Activated CD4-positive, alpha-beta memory T cell treated with anti-CD3 and anti-CD28 coated beads for 36 hours (primary cell): ENCODE measurements at places on chromosomes 5 and 9. TPM values are rescaled to one million over a fixed set of nuclear protein-coding genes. Genes with fewer than 3 reads are reported as not detected.

ANKRD31 gene
- total RNA-seq: 0.29 TPM

HRH2 gene
- total RNA-seq: 11.6 TPM

ADRA1B gene
- total RNA-seq: not detected

PDZD2 gene
- total RNA-seq: not detected

PHF24 gene
- 0.12 TPM for total RNA-seq

GAPT gene
- total RNA-seq: not detected

GABRA6 gene
- not detected for total RNA-seq

ELL2 gene
- total RNA-seq: 127 TPM

CCDC152 gene
- total RNA-seq: 6.2 TPM

SLC36A2 gene
- total RNA-seq: not detected

PCDHGA6 gene
- 0.10 TPM for total RNA-seq

MEGF10 gene
- not detected for total RNA-seq

SAXO1 gene
- total RNA-seq: not detected

TMOD1 gene
- total RNA-seq: 1.7 TPM

BOD1 gene
- 28.6 TPM for total RNA-seq

KIF12 gene
- not detected for total RNA-seq

LHX3 gene
- total RNA-seq: not detected

NR5A1 gene
- not detected for total RNA-seq

MLANA gene
- total RNA-seq: not detected

DBH gene
- total RNA-seq: not detected

SELENOP gene
- total RNA-seq: not detected

ENTPD2 gene
- not detected for total RNA-seq

GRCh38 chr9:3177146-3177761 is 333.4 kb upstream of the PUM3 start:
- DNase-seq: no peak

DNA sequence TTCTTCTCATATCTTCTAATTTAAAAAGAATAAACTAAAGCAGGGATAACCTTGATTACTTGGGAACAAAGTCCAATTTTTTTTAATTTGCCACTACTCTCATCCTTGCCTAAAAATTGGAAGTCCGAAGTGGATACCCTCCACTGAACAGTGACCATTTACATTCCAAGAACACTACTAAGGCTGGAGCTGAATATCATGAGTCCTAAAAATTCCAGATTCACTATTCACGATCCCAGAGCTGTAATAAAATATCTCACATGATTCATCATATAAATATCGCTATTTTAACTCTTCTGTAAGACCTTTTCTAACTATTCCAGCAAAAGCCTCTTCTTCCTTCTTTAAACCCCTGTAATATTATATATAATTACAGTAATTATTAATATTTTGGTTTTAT is 57.4 kb downstream of the ATPSCKMT start:
- no peak for DNase-seq

- DNase-seq: no peak
These were observed 424.8 kb upstream of the DMAC1 start for GRCh38 chr9:8224381-8224801.

GRCh38 chr9:5651246-5651645 is 22.3 kb downstream of the RIC1 start:
- no peak for DNase-seq

DNA sequence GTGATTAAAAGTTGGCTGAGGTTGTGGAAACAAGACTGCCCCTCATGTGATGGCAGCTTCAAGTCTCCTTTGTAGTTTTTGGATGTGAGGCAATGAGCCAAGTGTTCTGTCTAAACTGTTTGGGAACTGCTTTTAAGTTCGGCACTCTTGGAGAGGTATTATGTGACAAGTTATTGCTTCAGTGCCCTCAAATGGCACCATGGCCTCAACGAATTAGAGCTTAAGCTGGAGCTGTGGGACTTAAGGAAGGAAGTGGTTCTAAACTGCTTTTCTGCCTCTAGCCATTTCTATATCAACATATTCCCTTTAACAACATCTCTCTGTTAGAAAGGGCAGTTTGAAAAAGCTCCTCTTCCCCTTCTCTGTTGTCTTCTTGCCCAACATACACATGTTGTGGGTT is 227.7 kb downstream of the RFK start:
- no peak for DNase-seq

GRCh38 chr5:97231025-97231636 is 48.1 kb upstream of the RIOK2 start:
- peak; percentile 14 for DNase-seq

DNA sequence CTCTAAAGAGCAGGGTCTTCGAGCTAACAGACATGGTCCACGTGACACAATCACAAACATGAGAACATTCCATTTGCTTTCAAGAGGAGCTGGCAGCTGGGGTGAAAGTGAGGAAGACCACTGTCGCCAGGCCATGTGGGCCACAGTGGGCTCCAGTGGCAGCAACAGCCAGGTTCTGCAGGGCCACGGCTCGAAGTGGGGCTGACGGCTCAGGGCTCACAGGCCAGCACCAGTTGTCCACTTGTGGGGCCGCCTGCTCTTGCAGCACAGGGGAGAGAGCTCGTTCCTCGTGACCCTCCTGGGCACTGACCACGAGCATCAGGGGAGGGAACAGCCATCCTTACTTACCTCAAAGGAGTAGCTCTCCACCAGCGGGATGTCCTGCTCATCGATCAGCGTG is 2.0 kb downstream of the ZMYND19 start:
- no peak for DNase-seq

DNA sequence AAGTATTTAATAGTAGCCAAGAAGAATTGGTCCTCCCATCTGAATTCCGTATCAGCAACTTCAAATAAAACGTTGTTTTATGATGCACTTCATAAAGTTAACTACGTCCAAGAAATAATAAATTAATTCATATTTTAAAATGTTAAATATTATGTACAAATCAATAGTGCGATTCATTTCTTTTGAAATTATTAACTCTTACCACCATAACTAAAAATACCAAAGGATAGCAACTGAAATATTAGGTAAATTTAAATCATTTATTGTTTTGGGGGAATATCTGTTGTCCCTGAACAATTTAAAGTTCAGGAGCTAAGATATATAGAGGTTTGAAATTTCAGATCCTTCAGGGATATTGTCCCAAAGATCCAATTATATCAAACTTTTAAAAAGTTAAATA is at the start of gene OR2K2:
TSS of gene OR2K2 (minus strand) at position 101 of the 400 bp plus-strand sequence. CDS start 1,791 bp downstream, outside the sequence.
- DNase-seq: no peak

DNA sequence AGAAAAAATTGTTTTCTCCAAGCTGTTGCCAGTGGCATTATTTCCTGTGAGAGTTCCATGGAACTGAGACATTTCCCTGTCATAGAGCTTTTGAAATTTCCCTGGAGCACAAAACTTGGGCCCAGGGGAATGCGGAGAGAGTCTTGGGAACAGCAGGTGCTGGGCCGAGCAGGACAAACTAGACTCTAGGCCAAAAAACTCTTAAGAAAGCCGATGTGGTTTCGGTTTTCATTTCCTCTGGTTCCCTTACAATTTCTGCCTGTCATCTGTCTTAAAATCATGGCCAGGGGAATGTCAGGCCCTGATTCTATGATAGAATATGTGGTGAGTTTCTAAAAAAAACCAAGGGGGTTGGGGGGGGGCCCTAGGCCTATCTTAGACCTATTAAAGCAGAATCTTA is 4.6 kb downstream of the SLC35A4 start:
- DNase-seq: no peak

DNA sequence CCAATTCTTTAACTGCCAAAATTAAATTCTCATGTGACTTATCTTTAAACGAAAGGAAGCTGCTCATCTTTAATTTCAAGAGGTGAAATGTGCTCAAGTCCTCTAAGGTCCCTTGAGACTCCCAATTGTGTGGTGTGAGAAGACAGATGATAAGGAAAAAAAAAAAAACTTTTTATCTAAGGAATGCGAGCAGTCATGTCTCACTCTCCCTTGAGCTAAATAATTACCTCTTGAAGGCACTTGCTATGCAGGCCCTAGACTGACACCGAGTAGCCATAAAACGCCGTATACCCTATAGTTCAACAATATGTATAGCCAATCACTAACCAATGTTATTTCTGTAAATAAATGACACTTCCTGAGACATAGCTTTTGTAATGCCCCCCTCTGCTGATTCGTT is 1.5 kb upstream of the DTWD2 start:
- no peak for DNase-seq

- no peak for DNase-seq
These were observed 660.3 kb downstream of the TLR4 start for GRCh38 chr9:118364266-118365106.

GRCh38 chr5:36181774-36182173 is 29.9 kb downstream of the SKP2 start:
- DNase-seq: no peak

- DNase-seq: no peak
These were observed 1023.4 kb downstream of the TLE4 start for GRCh38 chr9:80595192-80595591.

DNA sequence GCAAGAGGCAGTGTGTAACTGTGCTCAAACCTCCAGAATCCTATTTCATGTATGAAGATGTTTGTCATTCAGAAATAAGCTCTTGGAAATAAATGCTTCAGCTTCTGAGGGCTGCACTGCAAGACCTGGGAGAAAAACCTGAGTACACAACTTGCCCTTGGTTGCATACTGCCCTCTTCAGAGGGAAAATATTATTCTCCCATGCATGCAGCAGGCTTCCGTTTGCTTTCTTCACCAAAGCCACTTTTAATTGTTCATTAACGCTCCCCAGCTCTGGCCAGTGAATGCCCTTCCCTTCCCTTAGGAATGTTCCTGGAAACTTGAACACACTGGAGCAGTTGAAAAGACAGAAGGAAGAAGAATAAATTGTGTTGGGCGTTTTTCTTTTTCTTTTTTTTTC is 2.5 kb upstream of the WHRN start:
- DNase-seq: peak; percentile 28

GRCh38 chr5:54049144-54049543 is 261.2 kb downstream of the ARL15 start:
- no peak for DNase-seq

DNA sequence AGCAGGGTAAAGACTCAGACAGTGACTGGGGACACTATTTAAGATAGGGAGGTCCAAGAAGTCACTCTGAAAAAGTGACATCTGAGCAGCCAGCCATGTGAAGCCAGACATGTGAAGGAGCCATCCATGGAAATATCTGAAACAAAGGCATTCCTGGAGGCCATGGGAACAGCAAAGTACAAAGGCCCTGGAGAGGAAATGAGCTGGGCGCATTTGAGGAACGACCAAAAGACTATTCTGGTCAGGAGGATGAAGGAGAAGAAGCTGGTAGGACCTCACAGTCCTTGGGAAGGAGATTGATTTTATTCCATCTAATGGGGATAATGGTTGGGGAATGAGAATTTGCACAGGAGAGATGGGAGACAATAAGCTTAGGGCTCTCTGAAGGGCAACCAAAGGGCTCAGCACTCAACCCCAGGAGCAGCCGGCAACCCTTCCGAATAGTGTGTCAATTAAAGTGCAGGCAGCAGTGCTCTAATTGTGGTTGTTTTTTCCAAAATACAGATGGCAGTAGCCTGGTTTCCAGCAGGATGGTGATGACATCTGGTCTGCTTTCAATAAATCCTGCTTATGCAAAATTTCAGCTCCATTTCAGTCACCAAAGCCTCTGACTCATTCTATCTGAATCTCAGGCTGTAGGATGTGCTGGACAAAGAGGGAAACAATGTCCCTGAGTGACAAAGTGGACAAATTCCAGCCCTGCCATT is 26.7 kb downstream of the FOXI1 start:
- DNase-seq: no peak

GRCh38 chr9:126581893-126582292 is 31.8 kb upstream of the LMX1B start:
- no peak for DNase-seq

GRCh38 chr5:181170237-181170825 is 22.9 kb downstream of the OR2V2 start:
- no peak for DNase-seq

DNA sequence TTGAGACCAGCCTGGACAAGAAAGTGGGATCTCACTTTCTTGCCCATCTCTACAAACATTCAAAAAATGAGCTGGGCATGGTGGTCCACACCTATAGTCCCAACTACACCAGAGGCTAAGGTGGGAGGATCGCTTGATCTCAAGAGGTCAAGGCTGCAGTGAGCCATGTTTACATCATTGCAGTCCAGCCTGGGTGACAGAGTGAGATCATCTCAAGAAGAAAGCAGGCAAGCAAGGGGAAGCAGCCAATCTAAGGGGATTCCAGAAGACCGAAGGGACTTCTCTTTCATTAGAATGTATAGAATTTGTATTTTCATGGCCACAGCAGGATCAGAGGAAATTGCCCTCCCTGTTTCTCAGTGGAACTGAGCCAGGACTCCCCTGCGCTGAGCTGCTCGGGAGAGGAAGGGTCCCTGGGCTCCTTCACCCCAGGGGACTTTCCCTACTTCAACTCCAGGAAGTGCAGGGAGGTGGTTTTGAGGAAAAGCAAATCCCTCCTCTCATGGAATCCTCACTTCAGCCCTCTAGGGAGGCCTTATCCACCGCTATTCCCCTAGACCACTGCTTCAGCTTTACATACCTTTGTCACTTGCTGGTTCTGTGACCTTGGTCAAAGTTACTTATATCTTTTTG is 12.1 kb downstream of the WWC1 start:
- no peak for DNase-seq

DNA sequence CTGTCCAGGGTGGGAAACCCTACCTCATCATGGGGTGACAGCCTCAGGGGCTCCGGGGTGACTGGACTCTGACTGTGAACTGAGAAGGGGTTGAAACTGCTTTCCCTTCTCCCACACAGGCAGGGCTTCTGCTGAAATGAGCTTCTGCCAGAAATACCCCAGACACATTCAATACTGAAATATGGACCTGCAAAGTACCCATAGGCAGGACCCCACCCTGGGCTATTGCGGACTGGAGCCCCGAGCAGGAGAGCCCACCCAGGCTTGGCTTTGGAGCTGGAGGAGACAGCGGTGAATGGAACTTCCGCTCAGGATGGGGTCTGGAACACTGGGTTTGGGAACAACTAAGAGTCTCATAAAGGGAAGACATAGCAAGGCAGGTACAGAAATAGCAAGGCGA is 37.5 kb downstream of the IRX2 start:
- DNase-seq: no peak

- DNase-seq: no peak
These were observed 641.6 kb downstream of the NR2F1-AS1 start for GRCh38 chr5:92939428-92939827.

- no peak for DNase-seq
These were observed 69.6 kb downstream of the MAN2A1 start for GRCh38 chr5:109759306-109759705.

DNA sequence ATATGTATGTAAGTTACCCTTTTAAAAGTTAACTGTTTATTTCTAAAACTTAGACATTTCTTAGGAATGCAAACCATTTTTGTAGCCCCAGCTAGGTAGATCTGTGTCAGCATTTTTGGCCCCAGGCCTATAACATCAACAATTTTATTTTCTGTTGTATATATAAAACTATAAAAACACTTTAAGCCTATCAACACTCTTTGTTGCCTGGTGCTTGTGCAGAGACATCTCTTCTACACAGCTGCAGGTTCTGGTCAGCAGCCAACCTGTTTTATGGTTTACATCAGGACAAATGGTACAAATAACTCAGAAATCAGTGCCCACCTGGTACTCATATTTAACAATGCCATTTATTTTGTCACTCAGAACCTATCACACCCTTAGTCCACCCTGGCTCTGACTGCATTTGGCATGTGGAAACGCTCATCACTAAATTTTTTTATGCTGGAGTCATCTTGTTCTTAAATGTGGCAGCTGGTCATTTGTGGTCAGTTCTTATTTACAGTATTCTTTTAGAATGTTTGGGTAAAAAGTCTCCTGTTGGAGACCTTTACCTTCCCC is 173.4 kb downstream of the DNAH5 start:
- DNase-seq: no peak
